ENCODE measurements at places on chromosomes 7 and 10.
A peak's percentile ranks its signal among the peaks of the same experiment; 100 is the strongest.

GRCh38 chr10:106189292-106189691, 975.2 kb downstream of the SORCS1 start:
- DNase-seq = peak; percentile 22

DNA sequence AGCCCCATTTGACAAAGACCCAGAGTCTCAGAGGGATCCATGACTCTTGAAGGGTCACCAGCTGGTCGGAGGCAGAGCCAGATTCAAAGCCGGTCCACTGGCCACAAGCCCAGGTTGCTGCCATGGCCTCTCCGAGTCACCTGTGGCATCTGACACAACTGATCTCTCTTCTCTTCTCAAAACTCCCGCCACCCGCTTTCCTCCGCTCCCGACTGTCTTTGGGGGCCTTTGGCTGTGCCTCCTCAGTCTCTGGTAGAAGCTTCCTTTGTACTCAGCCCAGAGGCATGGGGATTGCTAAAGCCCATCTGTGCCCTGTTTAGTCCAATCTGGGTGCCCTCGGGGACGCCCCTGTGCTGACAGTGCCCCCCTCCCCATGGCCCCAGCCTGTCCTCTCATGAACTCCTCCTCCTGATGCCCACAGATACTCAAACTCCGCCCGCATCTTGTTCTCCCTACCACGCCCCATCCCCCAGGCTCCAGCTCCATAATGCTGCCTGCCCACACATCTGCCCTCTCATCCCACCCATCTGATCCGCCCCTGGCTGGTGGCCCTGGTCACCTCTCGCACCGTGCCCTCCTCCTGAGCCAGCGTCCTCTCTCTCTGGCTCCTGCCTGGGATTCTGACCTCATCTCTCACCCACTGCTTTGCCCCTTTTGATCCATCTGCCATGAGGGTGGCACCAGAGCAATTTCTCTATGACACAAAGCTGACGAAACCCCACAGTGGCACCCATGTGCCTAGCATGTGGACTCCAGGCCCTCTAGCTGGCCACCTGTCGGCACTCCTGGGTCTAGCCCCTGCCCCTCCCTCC, 150.6 kb downstream of the SLIT1 start:
- no peak for DNase-seq

- DNase-seq = peak; percentile 38
These were observed 441 bp downstream of the FZD8 start for GRCh38 chr10:35641676-35642034.

DNA sequence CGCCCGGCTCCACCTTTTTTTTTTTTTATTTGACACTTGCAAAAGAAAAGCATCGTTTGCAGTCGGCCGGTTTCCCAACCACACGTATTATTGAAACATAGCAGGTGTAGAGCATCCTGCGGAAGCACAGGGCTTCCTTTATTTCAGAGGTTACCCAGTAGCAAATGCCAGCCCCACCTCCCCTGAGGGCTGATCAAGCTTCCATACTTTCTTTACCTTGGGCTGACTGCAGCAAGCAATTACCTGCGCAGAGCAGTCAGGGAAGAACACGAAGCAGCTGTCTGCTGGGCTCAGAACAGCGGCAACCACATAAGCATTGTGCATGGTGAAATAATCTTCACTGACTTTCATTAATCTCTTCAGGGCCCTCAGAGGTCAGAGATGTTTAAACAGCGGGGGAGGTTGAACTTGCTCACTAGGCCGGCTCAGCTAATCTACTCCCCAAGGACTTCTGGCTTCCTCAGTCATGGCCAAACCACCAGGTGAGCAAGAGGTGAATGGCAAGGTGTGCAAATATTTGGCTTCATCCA, 784.7 kb upstream of the AUTS2 start:
- no peak for DNase-seq

DNA sequence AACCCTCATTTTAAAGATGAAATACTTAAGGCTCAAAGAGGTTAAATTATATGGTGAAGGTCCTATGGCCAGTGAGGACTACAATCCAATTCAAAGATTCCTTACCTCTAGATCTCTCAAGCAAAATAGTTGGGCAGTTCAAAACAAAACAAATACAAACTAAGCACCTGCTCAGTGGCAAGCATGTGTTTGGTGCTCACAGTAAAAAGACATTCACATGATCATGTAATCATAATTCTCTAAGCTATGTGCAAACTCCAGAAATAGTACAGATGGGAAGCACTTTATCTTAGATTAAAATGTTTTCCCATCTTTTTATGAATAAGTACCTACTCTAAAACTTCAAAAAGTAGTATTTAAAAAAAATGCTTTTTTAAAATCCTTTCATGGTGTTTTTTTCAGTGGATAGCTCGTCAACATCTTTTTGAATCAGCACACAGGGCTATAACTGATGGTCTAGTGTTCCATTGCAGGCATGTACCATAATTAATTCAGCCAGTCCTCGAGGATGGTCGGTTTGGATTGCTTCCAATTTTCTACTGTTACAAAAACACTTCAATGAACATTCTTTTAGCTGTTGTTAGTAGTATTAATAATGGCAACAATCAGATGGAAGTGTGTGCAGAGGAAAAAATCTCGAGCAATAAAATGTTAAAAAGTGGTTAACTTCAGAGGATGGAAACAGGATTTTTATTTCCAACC, 58.4 kb downstream of the CHCHD3 start:
- no peak for DNase-seq

DNA sequence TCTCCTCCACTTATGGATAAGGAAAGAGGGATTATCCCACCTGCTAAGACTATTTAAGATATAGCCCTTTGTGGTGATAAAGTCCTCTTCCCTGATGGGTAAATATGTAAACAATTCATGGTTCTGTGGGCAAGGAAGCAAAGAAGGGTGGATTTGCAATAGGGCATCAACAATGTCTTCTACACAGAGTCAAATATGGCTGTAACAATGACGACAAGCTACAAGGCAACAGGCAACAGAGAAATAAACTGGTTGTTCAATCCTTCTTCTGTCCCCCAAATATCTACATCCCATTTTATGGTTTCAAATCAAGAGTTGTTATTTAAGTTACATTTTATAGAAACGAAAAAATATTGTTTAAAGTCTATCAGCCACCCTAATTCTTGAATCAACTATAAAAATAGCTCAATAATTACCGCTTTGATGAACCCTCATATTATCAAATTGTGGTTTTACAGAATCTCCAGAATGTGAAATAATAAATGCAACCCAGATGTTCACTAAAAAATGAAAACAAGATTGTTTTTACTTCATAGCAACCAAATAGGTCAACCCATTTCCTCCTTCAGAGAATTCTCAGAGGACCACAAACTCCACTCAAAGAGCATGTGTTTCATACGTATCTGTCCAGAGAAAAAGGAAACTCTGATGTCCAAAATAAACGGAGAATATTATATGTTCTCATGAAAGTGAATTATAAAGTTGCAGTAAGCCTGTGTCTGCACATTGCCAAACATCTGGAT, 13.8 kb downstream of the CYTH3 start:
- DNase-seq = no peak

DNA sequence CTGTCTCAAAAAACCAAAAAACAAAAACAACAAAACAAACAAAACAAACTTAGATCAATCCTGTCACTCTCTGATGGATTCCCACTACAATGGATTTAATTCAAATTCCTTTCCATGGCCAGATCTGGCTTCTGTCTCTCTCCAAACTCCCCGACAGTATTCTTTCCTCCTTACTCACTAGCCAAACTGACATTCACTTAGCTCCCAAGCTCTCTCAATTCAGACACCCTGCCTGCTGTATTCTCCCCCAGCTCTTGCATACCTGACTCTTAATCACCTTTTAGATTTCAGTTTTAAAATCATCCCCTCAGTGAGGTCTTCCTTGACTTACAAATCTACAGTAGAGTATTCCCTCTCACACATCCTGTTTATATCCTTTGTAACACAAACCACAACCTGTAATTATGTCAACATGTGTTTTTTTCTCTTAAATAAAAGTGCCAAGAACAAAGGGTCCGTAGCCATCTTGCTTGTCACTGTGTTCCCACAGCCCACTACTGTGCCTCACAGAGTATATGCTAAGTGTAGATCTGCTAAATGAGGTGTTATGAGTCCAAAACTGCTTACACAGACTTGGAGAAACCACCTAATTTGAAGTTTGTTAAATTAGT, 14.4 kb downstream of the HERPUD2 start:
- no peak for DNase-seq

DNA sequence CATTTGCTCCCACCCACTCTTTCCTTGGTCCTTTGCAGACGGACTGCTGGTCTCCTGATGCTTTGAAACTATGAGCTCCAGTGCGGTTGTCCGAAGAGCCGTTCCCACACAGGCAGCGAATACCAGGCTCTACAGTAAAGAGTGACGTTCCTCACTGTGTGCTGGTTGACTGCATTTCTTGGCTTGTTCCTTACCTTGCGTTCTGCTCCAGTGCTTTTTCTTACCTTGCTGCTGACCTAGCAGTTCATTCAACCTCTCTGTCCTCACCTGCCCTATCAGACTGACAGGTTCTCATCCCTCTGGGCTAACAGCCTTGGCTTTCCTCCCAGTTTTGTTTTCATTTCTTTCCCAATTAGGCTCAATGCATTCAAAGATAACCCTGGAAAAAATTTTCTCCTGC, 214.8 kb downstream of the TMEM178B start:
- no peak for DNase-seq

GRCh38 chr10:73931767-73932619, 21.1 kb downstream of the PLAU start:
- peak; percentile 72 for DNase-seq

DNA sequence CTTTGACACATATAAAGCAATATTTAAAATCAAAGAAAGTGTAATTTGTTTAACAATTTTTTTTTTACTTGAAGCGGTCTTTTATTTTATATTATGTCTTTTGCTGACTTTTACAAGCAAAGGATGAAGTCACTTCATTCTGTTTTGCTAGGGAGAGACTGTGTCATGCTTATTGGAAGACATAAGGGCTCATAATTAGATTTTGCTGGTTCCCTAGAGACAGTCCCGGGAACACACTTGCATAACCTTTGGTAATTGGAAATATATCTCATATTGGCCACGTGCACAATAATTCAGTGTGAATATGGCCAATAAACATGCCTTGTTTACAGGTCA, 448 bp upstream of the NET1 start:
- no peak for DNase-seq

- DNase-seq = no peak
These were observed 159.7 kb downstream of the ADK start for GRCh38 chr10:74310652-74311257.

DNA sequence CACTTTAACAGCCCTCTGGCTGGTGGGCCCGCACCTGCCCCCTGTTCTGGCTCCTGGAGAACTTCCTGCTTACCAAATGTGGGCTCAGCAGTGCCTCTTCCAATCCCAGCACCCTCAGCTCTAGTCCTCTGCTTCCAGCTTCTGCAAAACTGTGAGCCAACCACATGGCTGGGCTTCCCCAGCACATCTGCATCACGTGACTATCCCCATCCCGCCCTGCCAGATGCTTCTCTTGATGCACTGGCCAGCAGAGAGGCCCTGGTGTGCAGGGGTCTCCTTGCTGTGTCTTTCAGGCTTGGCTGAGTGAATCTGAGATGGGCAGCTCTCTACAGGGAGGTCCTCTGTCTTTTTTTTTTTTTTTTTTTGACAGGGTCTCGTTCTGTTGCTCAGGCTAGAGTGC, 43.8 kb upstream of the DMBT1 start:
- DNase-seq = no peak

DNA sequence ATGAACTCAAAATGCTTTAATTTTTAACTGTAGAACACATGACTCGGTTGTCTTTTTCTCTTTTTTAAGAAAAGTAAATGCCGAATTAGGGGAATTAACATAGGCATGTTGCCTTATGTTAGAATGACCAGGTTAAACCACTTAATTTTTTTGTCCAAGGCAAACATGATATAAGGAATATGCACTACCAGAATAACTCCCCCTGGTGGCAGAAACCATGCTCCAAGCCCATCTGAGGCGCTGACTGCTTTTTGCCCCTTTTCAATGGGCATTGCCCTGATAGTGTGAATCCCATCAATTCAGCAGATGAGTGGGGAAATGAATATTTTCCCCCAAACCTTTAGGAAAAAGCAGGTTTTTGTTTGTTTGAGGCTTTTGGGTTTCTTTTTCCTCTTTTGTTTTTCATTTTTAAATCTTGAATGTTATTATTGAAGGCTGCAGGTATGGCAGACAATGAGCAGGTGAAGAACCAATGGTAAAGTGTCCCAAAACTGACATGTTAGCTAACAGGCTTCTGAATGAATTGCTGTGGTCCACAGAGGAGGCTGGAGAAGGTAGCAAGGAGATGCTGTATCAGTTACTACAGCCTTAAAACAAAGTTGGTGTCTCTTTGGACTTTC, 284.3 kb downstream of the SORCS3 start:
- peak; percentile 49 for DNase-seq

- DNase-seq = no peak
These were observed 687 bp downstream of the HELLS start for GRCh38 chr10:94546049-94546900.

- DNase-seq = no peak
These were observed 717.5 kb upstream of the LRRN3 start for GRCh38 chr7:110373416-110373815.

DNA sequence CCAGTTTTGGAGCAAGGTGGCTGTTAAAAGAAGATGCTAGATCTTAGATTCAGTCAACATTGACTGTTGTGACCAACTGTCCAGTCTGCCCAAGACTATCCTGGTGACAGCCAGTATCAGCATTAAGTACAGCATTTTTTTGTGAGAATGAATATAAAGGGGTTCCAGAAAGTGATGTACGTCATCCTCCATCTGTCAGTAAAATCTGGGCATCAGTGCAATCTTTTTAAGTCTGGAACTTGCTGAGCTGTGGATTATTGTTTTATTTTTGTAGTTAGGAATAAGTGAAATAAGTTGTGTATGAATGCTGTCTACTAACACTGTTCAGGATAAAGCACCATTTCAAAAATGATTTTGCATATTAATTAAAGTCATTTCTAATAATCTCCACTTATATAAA, 1020.0 kb upstream of the GHITM start:
- no peak for DNase-seq

DNA sequence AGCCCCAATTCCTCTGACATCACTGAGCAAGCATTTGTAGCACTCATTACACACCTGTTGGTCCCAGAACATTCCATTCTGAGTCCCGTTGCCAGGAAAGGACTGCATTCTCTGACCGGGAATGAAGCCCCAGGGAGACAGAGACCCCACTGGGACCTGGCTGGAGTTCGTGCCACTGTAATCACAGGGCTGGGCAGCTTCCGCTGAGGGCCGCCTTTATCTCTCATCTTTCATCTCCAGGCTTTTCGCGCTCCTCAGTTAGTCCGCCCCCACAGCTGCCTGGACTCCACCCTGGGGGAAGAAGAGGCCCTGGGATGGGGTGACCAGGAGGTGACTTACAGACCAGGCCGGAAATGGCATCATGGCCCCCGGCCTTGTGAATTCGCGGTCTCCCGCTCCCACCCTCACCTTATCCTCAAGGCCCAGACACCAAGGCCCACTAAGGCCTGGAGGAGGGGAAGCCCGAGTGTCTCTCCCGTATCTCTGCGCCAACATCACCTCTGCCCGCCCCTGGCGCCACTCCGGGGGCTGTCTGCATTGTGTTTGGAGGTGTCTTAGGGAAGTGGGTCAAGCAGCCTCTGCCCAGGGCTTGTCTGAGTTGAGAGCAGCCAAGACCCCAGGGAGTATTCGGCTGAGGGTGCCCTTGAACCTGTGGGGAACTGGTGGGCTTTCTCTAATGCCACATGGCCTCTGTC, 75.4 kb downstream of the PROSER2 start:
- DNase-seq = no peak
